ENCODE measurements at places on chromosomes 4 and X.

DNA sequence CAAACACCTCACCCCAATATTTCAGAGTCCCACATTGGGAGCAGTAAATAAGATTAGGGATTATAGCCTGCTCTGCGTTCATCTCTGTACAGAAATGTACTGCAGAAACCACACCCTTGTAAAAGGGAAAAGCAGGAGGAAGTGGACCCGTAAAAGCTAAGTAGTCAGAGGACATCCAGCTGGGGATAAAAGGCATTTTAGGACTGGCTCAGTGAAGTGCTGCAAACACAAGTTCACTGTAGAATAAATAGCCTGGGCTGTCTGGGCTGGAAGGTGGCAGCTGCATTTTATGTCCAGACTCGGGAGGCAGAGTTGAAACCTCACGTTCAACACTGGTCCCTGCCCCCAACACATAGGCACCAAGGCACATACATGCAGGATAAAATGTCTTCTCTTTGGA is 178.7 kb upstream of the FAT1 start:
- DNase-seq = no peak

GRCh38 chrX:71178908-71179307 is 34.3 kb downstream of the NLGN3 start:
- DNase-seq = no peak

- DNase-seq = no peak
These were observed 1.7 kb downstream of the FAM120C start for GRCh38 chrX:54181202-54181953.

DNA sequence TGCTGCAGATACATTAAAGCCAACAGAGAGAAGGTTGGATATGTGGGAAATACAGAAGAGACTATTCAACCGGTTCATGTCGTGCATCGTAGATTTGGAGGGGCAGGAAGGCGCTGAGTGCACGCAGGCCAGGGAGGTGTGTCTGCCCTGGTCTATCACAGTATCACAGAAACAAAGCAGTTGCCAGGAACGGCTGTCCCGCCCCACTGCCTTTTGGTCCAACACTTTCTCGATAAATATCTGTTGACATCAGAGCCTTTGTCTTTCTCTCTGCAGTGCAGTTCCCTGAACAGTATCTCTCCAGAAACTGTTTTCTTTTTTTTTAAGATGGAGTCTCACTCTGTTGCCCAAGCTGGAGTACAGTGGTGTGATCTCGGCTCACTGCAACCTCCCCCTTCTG is 151.1 kb upstream of the BCOR start:
- no peak for DNase-seq

GRCh38 chr4:158410272-158410671 is 111.4 kb upstream of the RXFP1 start:
- DNase-seq = no peak

DNA sequence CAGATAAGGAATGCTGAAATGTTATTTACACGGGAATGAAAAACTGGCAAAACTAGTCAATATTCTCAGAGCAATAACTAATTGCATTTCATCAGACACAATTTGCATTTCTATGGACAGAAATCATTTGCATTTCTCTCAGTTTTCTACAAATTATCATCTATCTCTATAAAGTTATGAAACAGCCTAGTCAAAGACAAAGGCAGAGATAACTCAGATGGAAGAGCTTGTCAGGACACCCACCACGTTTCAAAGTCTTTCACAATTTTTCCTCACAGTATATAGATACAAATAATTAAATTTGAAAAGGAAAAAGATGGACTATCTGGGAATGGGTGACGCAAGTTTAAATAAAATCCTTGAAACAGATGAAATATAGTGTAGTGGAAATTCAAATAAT is 230.8 kb downstream of the GASK1B start:
- DNase-seq = no peak

DNA sequence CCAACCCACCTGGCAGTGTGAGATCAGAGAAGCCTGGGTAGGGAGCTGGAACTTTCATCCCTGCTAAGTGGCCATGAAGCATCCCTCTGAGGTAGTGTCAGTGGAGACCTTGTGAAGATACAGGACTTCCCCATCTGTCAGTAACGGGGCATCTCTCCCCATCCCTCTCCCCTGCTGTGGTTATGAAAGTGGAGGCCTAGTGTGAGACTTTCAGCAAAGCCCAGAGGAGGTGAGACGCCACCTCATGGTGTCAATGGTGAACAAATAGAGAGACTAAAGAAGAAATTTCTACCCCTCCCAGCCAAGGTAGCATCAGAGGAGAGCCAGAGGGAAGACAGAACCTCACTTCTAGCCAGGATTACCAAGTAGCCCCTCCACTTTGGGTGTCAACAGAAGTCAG is 150.2 kb downstream of the VEGFC start:
- DNase-seq = no peak

GRCh38 chr4:129264008-129264657 is 168.2 kb downstream of the C4orf33 start:
- no peak for DNase-seq

- DNase-seq = no peak
These were observed 550 bp downstream of the ADGRA3 start for GRCh38 chr4:22515145-22515887.

- no peak for DNase-seq
These were observed 1.0 kb downstream of the PRDX4 start for GRCh38 chrX:23668335-23668734.

- DNase-seq = no peak
These were observed at the start of gene GLRB for GRCh38 chr4:157075811-157076577. Gene GLRB (plus strand): TSS chr4:157076150. CDS start chr4:157078025, 1,875 bp downstream.

DNA sequence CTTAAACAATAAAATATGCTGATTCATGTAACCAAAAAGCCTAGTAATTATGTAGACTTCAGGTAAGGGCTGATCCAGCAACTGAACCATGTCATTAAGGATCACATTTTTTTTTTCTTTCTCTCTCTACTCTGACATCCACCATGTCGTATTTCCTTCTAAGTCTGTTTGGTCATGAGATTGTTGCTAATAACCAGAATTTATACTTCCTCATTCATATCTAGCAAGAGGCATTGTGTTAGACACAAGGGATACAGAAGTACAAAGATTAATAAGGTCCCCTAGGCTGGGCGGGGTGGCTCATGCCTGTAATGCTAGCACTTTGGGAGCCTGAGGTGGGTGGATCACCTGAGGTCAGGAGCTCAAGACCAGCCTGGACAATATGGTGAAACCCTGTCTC is 24.1 kb downstream of the PHEX start:
- no peak for DNase-seq

DNA sequence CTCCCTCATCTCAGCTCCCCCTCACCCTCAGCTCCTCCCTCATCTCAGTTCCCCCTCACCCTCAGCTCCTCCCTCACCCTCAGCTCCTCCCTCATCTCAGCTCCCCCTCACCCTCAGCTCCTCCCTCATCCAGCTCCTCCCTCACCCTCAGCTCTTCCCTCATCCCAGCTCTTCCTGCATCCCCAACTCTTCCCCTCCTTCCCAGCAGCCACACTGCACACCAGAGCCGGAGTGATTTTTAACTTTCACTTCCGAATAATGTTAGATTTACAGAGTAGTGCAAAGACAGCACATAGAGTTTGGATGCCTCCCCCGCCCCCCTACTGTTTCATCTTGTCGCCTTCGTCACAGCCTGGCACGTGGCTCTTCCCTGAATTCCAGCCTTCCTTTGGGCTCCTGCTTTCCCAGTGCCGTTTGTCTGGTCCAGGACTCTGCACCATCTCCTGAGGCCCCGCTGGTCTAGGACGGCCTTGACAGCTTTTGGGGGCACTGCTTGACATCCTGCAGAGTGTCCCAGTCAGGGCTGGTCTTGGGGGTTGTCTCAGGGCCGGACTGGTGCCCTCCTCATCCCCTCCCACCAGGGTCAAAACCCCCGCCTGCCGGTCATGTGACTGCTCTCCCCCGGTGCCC is 110.2 kb downstream of the FAM53A start:
- DNase-seq = no peak

- DNase-seq = no peak
These were observed 215.9 kb upstream of the MBNL3 start for GRCh38 chrX:132704769-132705168.

DNA sequence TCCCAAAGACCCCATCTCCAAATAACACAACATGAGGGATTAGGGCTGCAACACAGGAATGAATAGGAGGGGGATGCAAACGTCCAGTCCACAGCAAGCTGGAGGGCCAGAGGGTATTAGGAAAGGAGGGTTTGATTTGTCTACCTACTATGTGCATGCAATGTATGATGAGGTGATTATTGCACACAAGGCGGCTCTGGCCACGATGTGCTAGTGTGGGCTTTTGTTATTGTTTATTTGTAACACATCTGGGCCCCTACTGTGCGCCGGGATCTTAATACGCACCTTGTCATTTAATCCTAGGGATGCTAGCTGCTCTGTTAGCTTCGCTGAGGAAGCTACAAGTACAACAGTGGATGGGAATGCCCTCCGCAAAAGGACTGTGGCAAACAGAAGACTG is 19.5 kb downstream of the SH3KBP1 start:
- no peak for DNase-seq

- DNase-seq = no peak
These were observed 22.6 kb upstream of the STBD1 start for GRCh38 chr4:76283900-76284299.
